Activated CD4-positive, alpha-beta T cell treated with anti-CD3 and anti-CD28 coated beads, Interleukin-2, Interleukin-4, amounts not matched to agents 100 ng/mL and 50 ng/mL, durations not matched to agents 16 hours and 8 hours (primary cell): ENCODE measurements at places on chromosomes 11 and 22.

- no peak for DNase-seq
Measured at GRCh38 chr22:42990131-42990838, 24.7 kb downstream of the PACSIN2 start.

DNA sequence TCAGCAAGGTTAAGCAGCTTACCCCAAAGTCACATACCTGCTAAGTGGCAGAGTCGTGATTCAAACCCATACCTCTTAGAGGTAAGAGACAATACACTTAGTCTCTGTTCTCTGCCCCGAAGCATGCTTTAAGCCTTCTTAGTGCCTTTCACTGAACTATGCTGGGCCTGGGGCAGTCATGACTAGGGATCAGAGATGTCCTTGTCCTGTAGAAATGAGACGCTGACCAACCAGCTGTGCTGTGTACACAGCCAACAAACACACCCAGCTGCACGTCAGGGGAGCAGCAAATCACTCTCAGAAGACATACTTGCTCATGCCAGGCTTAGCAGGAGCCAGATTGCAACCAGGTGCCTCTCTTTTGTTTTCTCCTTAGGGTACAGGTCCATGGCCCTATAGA lies 255.7 kb downstream of the BUD13 start:
- DNase-seq = no peak

GRCh38 chr22:43012390-43012789 lies 2.6 kb downstream of the PACSIN2 start:
- no peak for DNase-seq

DNA sequence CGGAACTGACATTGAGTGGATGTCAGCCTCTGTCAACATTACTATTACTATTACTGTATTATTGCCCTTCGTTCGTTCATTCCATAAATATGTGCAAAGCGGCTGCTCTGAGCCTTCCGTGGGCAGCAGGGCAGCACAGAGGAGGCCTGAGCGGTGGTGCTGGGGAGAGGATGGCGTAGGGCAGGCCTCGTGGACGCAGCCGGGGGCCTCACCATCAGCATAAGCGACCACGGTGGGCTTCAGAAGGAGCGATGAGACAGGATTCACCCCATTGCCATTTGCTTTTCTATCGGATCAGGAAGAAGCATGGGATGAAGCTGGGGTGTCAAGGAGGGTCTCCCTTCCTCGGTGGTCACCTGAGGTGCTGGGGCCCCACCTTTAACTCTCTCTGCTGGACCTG lies 22.7 kb downstream of the ANO1 start:
- no peak for DNase-seq

DNA sequence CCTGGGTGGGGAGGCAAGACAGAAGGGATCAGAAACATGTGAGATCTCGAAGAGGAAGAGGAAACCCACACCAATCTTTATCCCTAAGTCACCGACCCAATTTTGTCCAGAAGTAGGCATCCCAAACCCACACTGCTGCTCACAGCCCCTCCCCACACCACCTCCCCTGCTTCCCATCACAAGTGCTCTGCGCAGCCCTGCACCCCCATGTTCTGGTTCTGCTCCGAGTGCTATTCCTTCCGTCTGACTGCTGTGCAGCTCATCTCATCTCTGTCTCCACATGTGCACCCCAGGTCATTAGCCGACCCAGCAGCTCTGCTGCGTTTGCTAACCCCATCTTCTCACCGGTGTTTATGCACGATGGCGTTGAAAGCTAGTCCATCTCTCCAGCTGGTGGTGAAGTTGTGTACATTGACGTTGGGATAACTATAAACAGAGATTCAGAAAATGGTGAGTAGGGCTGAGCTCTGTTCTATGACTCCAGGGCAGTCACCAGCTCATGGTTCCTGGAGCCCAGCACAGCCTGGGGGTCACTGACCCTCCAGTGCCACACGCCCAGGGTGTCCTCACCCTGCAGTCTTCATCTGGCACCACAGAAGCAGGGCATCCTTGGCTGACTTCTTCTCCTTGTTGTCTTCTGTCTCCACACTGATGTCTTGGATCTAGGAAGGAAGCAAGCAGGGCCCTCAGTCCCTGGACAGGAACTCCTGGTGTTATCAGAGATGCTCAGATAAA lies 15.1 kb downstream of the SPTBN2 start:
- no peak for DNase-seq
